ENCODE measurements at places on chromosomes 7 and 10.

DNA sequence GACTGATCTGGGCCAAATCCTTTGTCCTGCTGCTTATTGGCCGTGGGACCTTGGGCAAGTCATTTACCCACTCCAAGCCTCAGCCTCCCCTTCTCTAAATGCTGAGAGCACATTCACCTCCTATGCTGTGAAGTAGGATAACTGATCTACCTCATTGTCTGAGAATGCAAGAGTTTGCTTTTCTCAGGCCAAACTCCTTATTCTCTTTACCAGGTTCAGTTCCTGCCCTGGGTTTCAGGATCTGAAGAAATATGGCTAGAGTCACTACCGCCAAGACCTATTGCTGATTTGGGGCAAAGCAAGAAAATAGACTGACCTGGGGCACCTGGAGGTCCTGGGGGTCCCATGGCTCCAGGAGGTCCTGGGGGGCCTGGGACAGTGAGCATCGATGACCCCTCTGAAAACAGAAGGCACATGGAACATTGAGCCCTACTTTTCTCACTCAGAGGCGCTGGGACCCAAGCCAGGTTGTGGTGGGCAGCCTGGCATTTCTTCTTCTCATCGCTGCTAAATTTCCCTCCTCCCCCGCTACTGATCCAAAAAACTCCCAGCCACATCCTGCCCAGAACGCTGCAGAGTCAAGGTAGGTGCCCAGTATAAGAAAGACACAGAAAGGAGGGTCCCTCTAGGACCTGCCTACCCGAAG lies 42.4 kb downstream of the COL17A1 start:
- DNase-seq = no peak

DNA sequence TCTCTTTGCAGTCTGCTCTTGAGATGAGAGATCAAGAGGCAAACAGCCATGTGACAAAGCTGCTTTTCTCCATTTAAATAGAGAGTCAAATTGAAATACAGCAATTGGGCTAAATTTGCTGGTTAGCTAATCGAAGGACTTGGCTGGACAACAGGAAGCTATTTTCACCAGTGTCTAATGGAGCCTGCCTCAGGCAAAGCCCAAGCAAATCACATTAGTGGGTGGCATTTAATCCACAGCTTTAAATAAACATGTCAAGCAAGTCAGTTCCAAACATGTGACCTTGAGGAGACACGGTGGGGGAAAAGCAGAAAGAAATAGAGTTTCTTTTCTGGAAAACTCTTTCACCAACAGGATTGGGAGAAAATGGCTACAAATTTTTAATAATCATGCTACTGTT lies 180.5 kb upstream of the AOAH start:
- no peak for DNase-seq

GRCh38 chr7:7099584-7100014 lies 82.7 kb upstream of the C1GALT1 start:
- DNase-seq = no peak

GRCh38 chr7:128948312-128948973 lies 10.7 kb downstream of the IRF5 start:
- DNase-seq = no peak

- DNase-seq = no peak
Observed at GRCh38 chr7:102445674-102446071, 12.3 kb downstream of the ORAI2 start.

GRCh38 chr10:88347597-88348304 lies 235.4 kb downstream of the RNLS start:
- DNase-seq = no peak

GRCh38 chr7:66928388-66928787 lies 7.4 kb downstream of the TMEM248 start:
- no peak for DNase-seq

GRCh38 chr7:91299952-91300775 lies 35.9 kb downstream of the FZD1 start:
- no peak for DNase-seq
